ENCODE measurements at places on chromosomes 11 and 22. TPM values are rescaled to one million over a fixed set of nuclear protein-coding genes. Genes with fewer than 3 reads are reported as not detected.
A peak's percentile ranks its signal among the peaks of the same experiment; 100 is the strongest.

DNA sequence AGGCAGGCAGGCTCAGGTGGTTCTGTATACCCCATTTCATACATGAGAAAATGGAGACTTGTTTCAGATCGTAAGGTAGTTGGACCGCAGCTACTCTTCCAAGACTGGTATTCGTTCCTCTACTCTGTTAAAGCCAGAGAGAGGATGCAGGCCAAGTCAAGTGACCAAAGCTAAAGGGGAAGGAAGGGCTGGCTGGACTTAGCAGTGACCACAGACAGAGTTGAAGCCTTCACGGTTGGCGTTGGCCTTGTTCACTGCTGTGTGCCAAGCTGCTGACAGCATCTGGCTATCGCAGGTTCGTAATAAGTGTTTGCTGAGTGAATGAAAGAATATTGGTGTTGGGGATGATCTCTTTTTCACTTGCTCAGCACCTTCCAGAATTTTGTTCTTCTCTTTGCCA lies 64.2 kb downstream of the PTPRJ start:
- no peak for DNase-seq

DNA sequence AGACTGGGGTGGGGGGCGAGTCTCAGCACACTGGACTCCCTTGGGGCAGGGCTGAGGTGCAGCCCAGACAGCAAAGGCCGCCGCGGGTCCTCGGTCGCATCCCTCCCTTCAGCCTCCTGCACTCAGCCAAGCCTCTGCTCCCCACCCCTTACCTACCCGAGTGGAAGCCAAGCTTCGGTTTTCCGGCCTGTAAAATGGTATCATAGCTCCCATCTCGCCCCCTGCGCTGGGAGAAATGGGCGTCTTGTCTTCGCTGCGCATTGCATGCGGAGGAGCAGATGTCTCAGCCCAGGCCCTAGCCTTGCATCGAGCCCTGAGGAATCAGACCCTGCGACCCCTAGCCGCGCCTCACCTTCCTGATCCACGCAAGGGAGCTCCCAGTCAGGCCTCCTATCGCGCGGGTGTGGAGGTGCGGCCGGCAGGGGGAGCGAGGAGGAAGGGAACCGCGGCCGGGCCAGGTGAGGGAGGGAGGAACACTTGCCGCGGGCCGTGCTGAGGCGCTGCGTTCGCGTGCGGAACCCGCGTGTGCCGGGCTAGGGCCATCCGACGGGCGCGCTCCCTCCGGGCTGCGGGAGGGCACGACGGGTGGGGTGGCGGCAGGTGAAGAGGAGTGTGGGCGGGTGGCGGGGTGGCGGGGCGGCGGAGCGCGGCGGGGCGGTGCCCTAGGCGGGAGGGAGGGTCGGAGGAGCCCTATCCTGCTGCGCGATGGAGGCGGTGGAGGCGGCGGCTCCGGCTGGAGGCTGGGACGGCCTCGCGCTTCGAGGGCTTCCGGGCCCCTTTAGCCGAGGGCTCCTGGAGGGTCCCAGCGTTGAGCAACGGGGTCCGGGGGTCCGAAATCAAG lies 4.1 kb upstream of the TBX1 start:
- DNase-seq: peak; percentile 73

The TIRAP gene
- total RNA-seq: 11.4 TPM

- no peak for DNase-seq
Observed at GRCh38 chr11:15714641-15715399, 600.1 kb downstream of the INSC start.

- DNase-seq: peak; percentile 49
Observed at GRCh38 chr11:67055812-67056211, 835 bp upstream of the RHOD start.

DNA sequence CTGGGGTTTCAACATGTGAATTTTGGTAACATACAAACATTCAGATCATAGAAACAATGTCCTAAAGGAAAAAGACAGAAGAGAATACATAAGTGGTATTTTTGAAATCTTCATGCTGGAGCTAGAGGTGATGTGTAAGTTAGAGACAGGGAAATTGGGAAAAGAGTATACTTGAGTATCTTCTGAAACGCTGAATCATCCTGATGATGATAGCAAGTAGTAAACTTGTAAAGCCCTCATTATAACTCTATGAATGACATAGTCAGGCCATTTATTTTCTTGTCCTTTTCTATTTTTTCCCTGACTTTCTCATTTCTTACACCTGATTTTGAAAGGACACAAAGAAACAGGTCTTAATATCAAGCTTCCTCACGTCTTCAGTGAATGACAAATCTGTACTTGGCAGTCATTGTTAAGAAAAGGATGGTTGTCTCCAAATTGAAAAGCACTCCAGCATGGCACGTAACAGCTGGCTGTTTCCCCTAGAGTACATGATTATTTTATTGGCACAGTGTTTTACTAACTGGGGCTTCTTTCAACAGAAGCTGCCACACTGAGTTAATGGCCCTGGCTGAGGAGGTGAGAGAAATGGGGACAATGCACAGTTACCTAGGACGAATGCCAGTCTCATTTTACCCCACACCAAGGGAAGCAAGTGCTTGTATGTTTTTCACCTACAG lies 140.7 kb upstream of the CTSC start:
- no peak for DNase-seq

DNA sequence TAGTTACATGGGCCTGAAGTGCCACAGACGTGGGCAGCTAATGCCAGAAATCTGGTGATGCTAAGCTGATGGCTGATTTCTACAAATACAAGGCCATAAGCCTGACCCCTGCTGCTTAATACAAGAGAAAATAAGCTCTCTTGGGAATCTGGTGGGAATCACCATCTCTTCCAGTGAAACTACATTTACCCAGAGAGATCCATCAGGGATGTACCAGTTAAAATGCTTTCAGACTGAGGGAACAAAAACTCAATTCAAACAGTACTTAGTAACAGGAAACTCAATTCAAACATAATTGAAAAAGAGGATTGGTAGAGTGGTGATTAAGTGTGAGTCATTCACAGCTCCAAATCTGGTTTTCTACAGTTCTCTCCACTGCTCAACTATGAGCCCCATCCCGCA lies 1.7 kb upstream of the CAVIN3 start:
- no peak for DNase-seq

DNA sequence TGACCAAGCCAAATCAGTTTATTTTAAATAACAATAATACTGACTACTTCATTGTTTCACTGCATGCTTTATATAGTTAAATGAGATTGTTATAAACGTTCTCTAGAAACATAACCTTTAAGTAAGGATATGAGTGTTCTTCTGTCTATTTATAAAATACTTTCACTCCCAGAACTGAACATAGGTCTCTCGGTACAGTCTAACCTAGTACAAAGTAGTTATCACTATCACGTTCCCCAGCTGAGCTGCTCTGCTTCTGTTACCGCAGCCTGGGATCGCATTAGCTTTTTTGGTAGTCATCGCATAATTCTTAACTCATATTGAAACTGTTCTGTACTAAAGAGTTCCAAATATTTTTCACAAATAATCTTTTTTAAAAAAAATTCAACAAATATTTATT lies 143.6 kb downstream of the WNT11 start:
- no peak for DNase-seq

The P2RX3 gene
- total RNA-seq: 0.50 TPM

DNA sequence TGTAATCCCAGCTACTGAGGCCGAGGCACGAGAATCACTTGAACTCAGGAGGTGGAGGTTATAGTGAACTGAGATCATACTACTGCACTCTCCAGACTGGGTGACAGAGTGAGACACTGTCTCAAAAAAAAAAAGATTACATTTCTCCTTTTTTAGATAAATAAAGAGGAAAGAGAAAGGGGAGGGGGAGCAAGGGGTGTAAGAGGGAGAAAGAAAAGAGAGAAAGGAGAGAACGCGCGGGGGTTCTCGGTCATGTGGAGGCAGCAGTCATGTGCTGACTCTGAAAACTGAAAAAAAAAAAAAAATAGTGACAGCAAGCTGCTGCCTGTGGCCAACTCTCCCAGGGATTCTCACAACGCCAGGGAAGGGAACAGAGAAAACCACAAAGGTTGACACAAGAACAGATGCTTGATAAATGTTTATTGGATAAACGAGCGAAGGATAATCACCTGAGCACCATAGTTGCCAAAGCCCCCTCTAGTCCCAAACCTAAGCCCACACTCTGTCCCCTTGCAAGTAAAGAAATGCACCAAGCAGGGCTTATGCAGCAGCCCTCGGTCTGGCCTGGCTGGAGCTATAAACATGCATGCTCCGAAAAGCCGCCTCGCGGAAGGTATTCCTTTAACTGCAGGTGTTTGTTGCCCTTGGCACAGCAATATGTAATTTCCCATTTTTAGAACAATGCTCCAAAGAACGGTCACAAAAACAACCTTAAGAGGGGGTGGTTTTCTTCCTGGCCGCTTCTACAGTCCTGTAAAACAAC lies 14.5 kb downstream of the SCGB1A1 start:
- DNase-seq: no peak

The CNTF gene
- 0.50 TPM for total RNA-seq

DNA sequence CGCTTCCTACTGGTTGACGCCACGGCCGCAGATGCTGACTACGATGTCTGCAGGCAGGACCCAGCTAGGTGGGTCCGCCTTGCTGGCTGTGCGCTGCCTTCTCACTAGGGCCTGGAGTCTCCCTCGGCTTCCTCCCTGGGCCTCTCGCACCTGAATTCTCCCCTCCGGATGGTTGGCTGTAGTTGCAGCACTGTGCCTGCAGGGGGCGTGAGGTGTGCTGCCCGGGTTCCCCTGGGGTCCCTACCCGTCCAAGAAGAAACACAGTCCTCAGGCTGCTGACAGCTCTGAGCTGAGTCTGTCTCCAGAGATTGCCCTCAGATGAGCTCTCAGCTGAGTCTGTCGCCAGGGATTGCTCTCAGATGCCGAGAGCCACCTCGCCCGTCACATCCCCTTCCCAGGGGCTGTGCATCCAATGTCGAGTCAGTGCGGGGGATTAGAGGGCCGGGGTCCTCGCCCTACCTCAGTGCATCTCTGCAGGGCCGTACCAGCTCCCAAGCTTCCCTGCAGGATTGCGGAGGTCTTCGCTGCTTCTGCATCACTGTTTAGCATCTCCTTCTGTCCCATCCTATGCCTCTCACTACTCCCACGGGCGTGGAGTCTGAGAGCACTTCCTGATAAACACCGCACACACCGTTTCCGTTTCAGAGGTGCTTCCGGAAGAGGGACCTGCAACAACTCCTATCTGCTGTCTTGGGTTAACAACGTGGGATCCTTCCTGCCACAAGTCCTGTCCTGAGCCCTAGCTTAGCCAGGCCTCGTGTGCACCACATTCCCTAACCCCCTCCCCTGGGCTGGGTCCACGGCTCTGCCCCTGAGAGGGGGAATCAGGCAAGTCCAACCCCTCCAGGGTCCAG lies 196.9 kb downstream of the CSNK2A3 start:
- DNase-seq: no peak

DNA sequence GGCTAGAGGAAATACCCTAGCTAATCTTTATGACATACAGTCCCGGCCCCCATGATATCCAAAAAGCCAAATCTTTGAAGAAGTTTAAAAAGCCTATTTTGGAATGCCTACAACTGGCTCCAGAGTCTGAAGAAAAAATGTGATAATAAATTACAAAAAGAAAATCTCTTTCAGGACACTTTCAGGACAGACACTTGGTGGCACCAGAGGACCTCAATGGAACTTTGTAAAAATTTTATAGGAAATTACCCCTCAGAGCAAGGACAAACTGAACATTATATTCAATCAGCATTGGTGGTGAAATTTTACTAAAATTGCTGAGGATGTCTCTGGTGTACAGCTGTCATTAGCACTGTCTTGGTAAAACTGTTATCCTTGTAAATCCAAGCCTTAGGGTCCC lies 81.0 kb downstream of the CCDC73 start:
- no peak for DNase-seq

The LINC01488 gene
- total RNA-seq: 27.5 TPM

The SCN2B gene
- not detected for total RNA-seq

The CHRNA10 gene
- 0.78 TPM for total RNA-seq

The POU2AF2 gene
- not detected for total RNA-seq

- no peak for DNase-seq
Observed at GRCh38 chr11:45906096-45906682, 882 bp downstream of the FREY1 start.

- no peak for DNase-seq
Observed at GRCh38 chr11:103016031-103016430, 60.5 kb upstream of the MMP13 start.

DNA sequence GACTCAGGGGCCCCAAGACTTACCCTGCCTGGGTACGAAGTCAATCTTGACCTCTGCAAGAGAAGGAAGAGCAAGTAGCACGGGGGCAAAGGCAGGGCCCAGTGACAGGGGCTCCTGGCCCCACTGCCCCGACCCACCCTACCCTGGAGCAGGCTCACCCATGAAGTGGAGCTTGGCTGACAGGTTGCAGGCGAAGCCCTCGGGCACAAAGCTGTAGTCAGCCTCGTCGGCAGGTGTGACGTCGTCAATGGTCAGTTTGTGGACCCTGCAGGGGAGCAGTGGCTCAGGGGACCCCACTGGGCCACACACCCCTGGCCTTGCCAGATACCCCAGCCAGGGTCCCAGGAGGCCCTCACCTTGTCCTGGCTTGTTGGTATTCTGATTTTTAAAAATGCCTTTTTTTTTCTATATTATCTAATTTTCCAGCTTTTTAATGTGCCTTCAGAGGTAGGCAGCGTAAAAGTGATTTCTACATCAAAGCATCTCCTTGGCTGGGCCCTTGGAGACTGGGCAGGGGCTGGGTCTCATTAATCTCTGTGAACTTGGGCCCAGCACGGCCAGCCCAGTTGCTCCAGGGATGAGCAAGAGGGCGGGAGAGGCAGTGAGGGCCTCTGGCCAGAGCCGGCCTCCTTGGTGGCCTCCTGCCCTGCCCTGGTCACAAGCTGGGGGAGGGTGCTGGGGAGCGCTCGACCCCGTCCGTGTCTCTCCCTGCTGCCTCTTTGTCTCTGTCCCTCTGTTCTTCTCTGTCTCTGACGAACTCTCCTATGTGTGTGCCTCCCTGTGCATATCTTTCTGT lies 11.3 kb downstream of the MYBPC3 start:
- DNase-seq: no peak

The CRYAB gene
- 4.8 TPM for total RNA-seq

- no peak for DNase-seq
Observed at GRCh38 chr11:61907871-61908729, 9.3 kb downstream of the RAB3IL1 start.

DNA sequence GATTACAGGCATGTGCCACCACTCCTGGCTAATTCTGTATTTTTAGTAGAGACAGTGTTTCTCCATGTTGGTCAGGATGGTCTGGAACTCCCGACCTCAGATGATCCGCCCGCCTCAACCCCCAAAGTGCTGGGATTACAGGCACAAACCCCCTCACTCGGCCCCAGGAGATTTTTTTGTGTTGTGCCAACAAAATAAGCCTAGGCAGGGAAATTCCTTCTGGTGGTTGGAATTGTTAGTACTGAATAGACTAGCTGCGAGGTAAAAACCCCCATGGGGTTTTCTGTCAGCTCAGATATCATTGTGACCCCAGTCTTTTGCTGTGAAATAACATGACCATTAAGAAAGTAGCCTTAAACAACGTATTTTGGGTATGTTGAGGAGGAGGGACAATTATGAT lies 144.9 kb downstream of the BCR start:
- no peak for DNase-seq

GRCh38 chr11:39102236-39102635 lies 2357.2 kb downstream of the LRRC4C start:
- no peak for DNase-seq

Measured in left lobe of liver (tissue), 2 donors.